ENCODE measurements at places on chromosomes 1 and 21. TPM values are rescaled to one million over a fixed set of nuclear protein-coding genes. Genes with fewer than 3 reads are reported as not detected.

KRTAP6-2 gene
- total RNA-seq, result not detected

AMY1C gene
- not detected for total RNA-seq

ANKRD65 gene
- 0.19 TPM for total RNA-seq

FGR gene
- not detected for total RNA-seq
